ENCODE measurements at places on chromosomes 6 and 20.

DNA sequence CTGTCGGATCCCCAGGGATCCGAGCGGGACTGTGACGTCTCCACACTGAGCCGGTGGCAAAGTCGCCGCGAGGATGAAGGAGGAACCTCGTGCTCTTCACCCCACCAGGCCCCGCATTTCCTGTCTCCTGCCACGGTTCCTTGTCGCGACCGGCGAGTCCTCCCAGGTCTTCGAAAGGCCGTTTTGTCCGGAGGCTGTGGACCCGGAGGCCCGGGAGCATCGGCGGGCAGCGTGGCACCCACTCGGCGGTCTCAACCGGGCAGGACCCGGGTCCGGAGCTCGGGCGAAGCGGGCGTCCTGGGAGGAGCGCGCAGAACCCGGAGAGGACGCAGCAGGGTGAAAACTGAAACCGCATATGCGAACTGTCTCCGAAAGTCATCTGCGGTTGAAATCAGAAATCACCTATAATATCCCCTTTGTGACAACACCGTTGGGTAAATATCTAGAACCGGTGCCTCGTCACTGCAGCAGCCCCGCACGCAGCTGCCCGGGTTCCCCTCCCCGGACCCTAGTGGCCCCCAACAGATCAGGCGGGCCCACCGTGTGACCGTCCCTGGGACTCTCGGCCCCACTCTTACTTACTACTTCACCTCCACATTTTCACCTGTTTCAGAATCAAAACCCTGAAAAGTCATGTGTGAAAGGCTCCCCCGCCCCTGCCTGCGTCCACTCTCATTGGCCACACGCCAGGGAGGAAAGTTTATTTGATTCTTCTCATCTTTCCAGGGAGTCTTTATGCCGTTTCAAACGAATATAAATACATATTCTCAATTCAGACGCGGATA lies 3.1 kb upstream of the ULBP2 start:
- no peak for DNase-seq

- no peak for DNase-seq
Measured at GRCh38 chr6:46329568-46329967, 158.8 kb upstream of the ENPP5 start.

DNA sequence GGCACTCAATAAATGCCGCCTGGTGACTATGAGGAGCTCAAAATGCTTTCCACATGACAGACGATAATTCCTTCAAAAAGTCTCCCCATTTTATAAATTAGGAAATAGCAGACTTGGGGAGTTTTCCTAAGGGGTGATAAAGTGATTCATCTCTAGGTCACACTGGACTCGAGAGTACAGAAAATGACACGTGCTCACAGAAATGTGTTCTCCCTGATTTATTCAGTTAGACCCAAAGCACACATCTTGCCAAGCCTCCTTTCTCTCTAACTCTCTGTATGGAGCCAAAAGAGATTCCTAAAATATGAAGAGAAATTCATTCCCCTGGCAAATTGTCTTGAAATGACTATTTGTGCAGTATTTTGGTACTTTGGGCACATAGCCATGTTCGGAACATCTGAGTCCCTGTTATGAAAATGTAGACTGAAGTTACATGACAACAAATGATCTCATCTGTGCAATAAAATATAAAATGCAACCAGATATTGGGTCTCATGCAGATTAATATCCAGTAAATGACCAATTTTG lies 381.1 kb downstream of the TFAP2B start:
- DNase-seq, result no peak

GRCh38 chr6:79231666-79232065 lies 2.8 kb downstream of the HMGN3 start:
- no peak for DNase-seq

GRCh38 chr20:39607141-39607540 lies 645.0 kb downstream of the DHX35 start:
- no peak for DNase-seq

GRCh38 chr6:54719131-54719530 lies 127.4 kb upstream of the FAM83B start:
- DNase-seq, result peak; percentile 93

GRCh38 chr20:44746367-44747165 lies 901 bp downstream of the KCNK15 start:
- DNase-seq, result peak; percentile 97

Measured in NCI-H1417 treated with DMSO at 0.1 percent for 48 hours (cell line).